ENCODE measurements at places on chromosomes 16 and 17.

DNA sequence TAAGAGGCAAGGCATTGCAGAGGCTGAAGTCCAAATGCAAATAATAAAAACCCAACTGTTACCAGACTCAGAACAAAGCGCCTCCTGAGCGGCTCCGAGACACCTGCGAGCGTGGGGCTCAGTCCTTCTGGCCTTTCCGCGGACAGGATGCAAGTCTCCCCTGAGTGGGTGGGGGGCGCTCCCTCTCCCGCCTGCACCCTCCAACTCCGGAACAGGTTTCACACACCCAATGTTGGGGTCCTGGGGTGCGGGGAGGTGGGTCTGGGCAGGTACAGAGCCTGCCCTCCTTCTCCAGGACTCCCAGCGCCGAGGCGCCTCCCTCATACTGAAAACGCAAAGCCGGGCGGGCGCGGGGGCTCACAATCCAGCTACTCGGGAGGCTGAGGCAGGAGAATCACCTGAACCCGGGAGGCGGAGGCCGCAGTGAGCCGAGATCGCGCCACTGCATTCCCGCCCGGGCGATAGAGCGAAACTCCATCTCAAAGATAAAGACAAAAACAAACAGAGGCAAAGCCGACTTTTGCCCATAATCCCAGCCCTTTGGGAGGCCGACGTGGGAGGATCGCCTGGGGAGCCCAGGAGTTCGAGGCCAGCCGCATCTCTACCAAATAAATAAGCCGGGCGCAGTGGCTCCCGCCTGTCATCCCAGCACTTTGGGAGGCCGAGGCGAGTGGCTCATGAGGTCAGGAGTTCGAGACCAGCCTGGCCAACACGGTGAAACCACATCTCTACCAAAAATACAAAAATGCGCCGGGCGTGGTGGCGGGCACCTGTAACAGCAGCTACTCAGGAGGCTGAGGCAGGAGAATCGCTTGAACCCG, 893 bp downstream of the GINS2 start:
- no peak for DNase-seq

DNA sequence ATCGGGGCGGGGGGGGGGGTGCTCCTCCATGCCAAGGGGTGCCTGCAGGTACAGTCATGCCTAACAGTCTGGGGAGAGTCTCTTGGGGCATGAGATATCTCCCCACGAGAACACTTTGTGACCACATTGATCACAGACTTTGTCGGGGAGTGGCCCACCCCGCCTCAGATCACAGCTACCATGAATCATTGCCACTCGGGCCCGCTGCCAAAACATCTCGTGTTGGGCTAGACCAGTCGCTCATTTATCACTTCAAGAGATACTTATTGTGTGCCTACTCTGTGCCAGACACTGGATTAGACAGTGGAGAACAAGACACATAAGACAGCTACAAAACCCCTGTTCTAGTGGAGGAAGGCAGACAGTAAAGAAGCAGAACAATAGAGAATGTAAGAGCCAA, 72.6 kb downstream of the CLEC16A start:
- no peak for DNase-seq

- no peak for DNase-seq
Measured at GRCh38 chr17:50147841-50148225, 2.6 kb downstream of the PPP1R9B start.

- no peak for DNase-seq
Measured at GRCh38 chr16:4537376-4538343, 913 bp downstream of the CDIP1 start.

- peak; percentile 54 for DNase-seq
Measured at GRCh38 chr17:28726226-28726626, at the start of gene TLCD1. Gene TLCD1 (minus strand): TSS chr17:28726233. CDS start chr17:28726097, 136 bp downstream.

DNA sequence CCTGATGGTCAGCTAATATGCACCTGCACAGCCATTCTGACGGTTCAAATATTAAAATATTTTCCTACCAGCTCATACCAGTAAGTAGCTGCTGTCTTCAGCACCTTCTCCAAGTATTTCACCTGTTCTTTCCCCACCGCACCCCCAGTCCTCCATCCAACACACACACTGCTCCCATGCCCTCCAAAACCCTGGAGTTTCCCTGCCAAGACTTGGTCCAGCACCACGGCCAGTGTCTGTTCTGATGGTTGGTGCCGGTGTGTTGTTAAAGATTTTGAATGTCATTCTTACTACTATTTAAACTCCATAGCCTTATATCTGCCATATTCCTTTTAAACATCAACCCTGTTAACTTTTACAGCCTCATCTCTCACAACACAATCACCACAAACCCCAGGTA, 142.4 kb downstream of the GSG1L start:
- no peak for DNase-seq

DNA sequence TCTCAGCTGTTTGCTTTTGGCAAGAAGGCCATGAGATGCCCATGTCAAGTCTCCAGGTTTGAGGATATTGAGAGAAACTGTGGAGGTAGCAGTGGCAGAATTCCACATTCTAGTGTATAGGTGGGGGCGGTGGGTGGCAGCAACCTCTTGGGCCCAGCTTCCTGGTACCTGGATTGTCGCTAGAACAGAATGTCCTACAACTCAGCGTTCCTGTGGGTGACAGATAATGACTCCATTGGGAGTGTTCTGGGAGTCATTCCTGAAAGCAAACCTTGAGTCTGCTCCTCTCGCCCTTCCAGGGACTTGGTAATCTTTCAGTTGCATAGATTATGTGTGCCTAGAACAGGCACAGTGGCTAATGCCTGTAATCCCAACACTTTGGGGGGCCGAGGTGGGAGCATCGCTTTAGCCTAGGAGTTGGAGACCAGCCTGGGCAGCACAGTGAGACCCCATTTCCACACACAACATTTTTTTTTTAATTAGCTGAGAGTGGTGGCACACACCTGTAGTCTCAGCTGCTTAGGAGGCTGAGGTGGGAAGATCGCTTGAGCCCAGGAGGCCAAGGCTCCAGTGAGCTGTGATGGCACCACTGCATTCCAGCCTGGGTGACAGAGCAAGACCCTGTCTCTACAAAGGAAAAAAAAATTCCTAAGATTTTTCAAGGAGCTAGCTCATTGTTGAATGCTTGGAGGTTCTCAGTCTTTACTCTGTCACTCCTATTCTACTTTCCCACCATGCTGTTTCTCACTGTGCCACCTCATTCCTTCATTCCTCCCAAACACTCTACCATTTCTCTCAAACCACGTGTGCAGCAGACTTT, 37.9 kb upstream of the METTL16 start:
- no peak for DNase-seq

DNA sequence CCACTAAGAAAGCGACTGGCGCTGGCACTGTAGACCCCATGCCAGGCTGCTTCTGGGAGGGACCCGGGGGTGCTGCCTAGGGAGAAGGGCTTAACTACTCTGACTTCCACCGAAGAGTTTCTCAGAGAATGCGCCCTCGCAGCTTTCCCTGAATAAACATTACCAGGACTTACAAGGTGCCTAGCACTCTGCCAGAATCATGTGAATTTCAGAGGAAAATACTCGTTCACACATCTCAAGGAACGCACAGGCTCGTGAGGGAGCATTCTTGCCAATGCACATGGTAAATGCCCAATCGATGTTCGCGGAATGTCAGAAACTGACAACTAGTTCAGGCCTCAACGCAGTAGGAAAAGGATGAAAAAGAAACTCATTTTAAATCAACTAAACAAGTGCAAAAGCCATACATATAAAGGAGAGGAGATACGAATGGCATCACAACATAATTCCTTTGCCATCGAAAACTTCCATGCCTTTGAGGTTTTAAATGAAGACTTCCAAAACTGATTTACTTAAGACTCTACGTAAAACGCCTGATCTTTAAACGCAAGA, 999 bp downstream of the CMC2 start:
- peak; percentile 0 for DNase-seq

DNA sequence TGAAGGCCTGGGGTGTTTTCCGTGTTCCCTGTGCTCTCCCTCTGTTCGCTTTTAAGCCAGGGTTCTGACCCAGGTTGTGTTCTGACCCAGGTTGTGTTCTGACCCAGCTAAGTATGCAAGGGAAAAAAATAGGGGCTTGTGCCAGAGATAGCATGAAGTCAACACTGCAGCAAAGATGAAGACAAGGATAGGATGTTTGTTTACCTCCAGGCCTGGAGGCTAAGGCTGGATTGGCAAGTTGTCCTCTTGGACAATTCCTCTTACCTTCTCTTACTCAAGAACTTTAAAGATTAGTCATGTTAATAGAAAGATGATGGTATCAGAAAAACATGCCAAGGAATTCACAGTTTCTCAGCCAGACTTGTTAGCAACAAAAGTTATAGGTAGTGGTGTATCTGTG, 19.4 kb downstream of the LYRM9 start:
- DNase-seq, result no peak

- DNase-seq, result no peak
Measured at GRCh38 chr17:5241861-5242671, 7.4 kb upstream of the SCIMP start.

GRCh38 chr16:85921026-85921425, 22.1 kb downstream of the IRF8 start:
- no peak for DNase-seq
